Fibroblast of gingiva (primary cell): ENCODE measurements at places on chromosomes 13 and 19.
A peak's percentile ranks its signal among the peaks of the same experiment; 100 is the strongest.

DNA sequence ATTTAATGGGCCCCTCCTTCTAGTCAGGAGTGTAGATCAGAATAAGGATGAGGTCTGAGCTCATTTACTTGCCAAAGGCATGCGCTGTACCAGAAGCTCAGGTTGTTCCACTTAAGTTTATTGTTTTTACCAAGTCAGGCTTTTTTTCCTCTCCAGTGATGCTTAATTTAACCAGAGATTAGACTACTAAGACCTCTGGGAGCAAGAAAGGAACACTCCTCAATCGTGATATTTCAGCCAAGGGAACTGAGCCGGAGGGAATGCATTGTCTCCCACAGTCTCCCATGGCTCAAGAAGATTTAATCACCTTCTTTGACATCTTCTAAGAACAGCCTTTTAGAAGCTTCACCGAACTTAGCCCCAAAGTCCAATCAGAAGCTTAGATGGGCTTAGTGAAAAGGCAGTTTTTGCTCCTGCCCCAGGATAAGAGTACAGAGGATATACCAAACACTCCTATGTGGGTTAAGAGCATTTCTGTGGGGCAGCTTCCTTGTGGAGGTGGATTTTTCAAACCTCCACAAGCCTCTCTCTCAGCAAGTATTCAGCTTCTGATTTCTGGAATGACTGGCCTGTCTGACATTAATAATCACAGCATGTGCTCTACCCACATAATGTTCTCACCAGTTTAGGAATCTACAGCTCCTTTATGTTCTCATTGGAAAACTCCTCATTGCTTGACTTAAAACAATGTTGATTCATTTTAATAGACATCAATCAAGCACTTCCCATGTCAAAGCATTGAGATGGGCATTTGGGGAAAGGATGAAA, 322.7 kb downstream of the SUCLA2 start:
- no peak for DNase-seq

GRCh38 chr13:65268009-65268408, 1962.1 kb downstream of the PCDH9 start:
- DNase-seq = no peak

DNA sequence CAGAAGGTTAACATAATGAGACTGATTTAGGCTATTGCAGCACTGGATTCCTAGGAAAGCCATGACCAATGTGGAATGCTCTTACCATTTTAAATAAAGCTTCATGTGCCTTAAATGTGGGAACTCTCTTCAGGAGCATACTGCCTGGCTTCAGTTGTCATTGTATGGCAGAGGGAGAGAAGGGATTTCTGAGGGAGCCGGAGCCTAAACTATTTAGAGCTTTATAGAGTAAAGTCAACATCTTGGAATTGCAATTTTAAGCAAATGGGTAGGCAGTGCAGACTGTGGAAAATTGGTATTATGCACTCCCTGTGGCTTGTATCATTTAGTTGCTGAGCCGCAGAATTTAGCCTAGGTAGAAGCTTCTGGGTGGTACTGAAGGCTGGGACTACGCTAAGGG, 2041.4 kb downstream of the PCDH9 start:
- no peak for DNase-seq

- DNase-seq = no peak
Observed at GRCh38 chr13:99809926-99810325, 161.6 kb downstream of the ZIC5 start.

DNA sequence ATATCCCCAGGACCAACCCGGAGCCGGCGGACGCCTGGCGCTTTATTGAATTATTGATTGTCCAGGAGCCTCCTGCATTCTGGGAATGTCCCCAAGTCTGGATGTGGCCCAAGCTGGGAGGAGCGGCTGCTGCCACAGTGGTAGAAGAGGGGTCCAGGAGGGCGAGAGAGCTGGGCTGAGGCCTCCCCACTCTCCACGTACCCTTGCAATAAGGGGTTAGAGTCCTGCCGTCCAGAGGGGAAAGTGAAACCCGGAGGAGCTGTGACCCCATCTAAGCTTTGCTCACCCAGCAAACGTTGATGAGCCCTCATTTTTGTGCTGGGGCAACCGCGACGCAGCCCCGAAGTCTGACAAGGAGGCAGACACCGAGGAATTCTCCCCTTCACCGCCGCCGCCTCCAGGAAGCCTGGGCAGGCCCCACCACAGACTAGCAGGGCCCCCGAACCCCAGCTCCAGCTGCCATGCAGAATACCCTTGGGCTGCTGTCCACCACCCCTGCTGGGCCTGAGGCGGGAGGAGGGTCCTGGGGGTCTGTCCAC, 1.4 kb upstream of the C2CD4C start:
- DNase-seq = no peak

GRCh38 chr13:51225029-51225428, 2.8 kb downstream of the FAM124A start:
- DNase-seq = peak; percentile 53

GRCh38 chr19:47021536-47022139, 2.0 kb downstream of the NPAS1 start:
- no peak for DNase-seq

DNA sequence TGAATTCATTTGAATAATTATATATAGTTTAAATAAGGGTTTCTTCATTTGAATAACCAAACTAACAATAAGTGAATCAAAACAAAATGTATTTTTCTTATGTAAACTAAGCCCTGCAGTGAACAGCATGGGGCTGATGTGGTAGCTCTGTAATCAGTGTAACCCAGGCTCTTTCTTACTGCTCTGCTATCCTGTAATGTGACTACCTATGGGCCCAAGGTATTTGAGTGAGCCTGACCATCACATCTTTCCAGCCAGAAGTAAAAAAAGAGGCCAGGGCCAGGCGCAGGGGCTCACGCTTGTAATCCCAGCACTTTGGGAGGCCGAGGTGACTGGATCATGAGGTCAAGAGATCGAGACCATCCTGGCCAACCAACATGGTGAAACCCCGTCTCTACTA, 494.6 kb downstream of the DCT start:
- DNase-seq = no peak

GRCh38 chr19:14476673-14477401, 1.7 kb upstream of the PTGER1 start:
- peak; percentile 77 for DNase-seq

DNA sequence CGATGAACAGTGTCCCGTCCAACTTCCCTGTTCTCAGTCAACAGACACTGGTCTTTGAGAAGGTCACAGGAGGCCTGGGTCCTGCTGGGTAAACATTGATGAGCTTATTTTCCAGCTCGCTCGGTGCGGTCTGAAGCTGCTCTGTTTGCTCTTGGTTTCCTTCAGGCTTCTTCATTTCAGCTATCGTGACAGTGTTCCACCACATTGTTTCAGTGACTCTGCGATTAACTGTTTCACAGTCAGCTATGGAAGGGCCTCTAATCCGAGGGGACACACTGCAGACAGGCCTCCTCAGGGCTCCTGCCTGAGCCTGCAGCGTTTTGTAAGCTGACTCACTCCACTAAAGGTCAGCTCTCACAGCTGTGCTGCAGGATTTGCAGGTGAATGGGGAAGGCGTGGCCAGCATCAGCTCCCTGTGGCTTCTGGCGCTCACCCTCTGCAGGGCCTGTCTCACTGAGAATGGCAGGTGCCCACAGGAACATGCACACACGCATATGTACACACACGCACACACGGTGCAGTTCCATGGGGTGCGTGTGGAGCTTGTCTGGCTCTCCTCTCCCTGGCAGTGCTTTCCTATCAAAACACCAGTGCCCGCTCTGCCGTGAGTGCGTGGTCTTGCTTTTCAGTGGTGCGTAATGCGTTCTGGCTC, 62.9 kb upstream of the MCF2L start:
- no peak for DNase-seq

GRCh38 chr13:76019421-76020044, 383.4 kb downstream of the LMO7 start:
- no peak for DNase-seq

DNA sequence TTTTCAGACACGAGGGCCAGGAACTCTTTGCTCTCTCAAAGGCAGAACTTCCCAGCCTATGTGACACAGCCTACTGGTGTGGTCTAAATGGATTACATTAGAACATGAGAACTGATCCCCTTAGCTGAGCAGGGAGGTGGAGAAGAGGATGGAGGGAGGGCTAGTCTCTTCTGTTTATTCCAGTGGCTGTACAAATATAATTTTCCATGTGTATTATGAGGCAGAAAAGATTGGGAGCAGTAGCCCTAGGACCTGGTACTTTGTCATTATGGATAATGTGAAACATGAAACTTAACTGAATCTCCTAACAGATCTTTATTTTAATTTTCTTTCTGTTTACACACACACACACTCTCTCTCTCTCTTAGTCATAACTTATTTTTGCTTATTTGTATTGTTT, 82.1 kb downstream of the WDFY2 start:
- DNase-seq = no peak

GRCh38 chr19:21474671-21475181, 30.7 kb upstream of the ZNF429 start:
- DNase-seq = peak; percentile 16

DNA sequence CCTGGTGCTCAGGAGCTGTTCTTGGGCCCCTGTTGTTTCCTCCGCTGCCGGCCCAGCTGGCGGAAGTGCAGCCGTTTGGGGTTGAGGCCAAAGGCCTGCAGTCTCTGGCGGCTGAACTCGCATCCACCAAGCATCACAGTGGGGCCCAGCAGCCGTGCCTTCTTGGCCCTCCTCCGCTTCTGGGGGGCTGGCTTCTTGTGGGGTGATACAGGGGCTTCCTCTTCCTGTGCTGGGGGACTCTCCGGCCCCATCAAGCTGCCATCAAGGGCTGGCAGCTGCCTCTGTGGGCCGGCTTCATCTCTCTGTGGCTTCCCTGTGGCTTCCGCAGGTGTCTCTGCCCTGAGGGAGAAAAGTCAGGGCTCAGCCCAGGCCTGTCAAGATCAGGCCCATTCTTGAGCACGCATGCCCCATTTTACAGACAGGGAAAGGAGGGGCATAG, 10.3 kb downstream of the ATG4D start:
- no peak for DNase-seq

- no peak for DNase-seq
Observed at GRCh38 chr13:42926043-42926442, 66.0 kb downstream of the EPSTI1 start.

- DNase-seq = no peak
Observed at GRCh38 chr13:97749174-97749573, 204.3 kb upstream of the IPO5 start.

DNA sequence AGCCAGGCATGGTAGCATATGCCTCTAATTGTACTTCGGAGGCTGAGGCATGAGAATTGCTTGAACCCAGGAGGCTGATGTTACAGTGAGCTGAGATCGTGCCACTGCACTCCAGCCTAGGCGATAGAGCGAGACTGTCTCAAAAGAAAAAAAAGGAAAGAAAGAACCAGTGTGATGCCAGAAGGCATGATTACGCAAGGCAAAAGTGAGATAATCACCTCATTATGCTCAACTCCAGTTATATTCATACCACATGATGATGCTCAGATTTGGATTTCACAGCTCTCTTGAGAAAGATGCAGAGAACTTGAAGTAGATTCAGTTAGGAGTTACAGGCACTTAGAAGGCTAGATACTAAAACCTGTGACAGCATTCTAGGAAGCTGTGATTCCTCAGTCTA, 21.8 kb downstream of the RCBTB1 start:
- peak; percentile 61 for DNase-seq

GRCh38 chr19:50896591-50897190, 14.5 kb downstream of the KLK4 start:
- DNase-seq = no peak

DNA sequence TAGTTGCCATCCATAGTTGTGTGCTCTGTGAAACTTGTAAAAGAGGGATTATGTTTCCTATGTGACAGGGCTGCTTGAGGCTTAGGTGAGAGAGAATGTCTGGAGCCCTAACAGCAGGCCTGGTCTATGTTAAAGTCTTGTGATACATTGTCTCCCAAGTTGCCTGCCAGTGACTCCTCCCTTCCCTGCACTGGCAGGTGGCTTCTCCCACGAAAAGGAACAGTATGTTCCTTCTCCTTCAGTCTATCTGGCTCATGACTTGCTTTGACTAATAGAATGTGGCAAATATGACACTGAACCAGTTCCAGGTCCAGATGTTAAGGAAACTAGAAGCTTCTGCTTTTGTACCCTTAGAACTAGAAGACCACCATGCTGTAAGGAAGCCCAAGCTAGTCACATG, 5.9 kb upstream of the KCNN4 start:
- DNase-seq = no peak

DNA sequence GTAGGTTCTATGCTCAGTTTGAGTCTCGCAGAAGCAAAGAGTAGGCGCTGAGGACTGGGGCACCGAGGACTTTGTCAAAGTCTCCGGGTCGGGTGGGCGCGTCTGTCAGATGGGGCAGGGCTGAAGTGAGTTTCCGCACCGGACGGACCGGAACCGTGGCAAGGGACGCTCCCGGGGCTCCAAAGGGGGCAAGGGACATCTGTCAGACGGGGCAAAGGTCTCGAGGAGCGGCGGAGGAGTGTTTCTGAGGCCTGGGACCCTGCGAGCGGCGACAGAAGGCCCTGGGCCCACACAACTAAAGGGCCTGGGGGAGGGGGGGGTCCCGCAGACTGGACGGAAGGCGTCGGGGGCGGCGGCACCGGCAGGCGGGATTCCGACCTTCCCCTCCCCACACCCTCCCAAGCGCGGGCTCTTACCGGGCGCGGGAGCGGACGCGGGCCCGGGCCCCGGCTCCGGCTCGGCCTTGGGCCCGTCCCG, 13.3 kb upstream of the AKAP8L start:
- no peak for DNase-seq

GRCh38 chr19:55668603-55669348, 6.2 kb upstream of the EPN1 start:
- DNase-seq = no peak
